ENCODE measurements at places on chromosomes 4 and X.

- DNase-seq, result no peak
These were observed 67.7 kb upstream of the EFNB1 start for GRCh38 chrX:68761086-68761485.

DNA sequence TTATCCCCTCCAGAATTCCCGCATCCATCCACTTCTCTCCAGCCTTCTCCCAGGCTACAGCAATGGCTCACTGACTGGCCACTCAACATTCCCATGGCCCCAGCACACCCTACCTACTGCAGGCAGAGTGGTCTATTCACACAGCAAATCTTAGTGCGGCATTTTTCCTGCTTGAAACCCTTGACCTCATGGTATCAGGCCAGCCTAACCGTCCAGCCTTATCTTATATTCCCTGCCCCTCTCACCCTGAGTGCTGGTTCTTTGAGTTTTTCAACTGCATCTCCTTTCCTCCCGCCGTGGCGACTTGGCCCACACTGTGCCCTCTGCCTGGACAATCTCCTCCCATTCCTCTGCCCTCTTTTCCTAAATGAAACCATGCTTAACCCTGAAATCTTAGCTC, 10.0 kb upstream of the S100G start:
- DNase-seq, result no peak

- DNase-seq, result no peak
These were observed 428.2 kb upstream of the GALNT7 start for GRCh38 chr4:172740434-172740833.

DNA sequence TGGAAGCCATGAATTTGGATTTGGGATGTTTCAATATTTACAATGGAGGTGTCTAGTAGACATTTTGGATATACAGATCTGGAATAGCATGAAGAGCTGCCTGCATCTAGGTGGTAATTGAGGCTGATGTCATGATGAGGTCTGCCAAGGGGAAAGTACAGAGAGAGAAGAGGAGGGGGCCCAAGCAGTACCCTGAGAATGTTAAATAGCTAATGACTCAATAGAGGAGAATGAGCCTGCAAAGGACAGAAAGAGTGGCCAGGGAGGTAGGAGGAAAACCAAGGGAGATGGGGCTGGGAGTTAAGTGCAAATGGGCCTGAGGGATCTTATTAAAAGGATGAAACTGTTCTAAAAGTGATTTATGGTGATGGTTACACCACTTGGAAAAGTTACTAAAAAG, 182.2 kb upstream of the KIT start:
- no peak for DNase-seq

- no peak for DNase-seq
These were observed 12.1 kb downstream of the HTRA3 start for GRCh38 chr4:8281519-8282133.

GRCh38 chr4:108247387-108248049, 78.8 kb upstream of the LEF1 start:
- DNase-seq, result no peak

GRCh38 chr4:1416051-1416947, 10.1 kb upstream of the NKX1-1 start:
- no peak for DNase-seq

- no peak for DNase-seq
These were observed 12.7 kb downstream of the G3BP2 start for GRCh38 chr4:75660491-75660890.

- DNase-seq, result no peak
These were observed 736.9 kb upstream of the HS3ST1 start for GRCh38 chr4:12165616-12166015.

DNA sequence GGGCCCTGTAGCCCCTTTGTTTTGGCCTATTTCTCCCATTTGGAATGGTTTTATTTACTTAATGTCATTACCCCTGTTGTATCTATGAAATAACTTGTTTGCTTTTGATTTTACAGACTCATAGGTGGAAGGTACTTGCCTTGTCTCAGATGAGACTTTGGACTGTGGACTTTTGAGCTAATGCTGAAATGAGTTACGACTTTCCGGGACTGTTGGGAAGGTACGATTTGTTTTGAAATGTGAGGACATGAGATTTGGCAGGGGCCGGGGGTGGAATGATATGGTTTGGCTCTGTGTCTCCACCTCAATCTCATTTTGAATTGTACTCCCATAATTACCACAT, 39.4 kb downstream of the NLRP2B start:
- DNase-seq, result no peak

DNA sequence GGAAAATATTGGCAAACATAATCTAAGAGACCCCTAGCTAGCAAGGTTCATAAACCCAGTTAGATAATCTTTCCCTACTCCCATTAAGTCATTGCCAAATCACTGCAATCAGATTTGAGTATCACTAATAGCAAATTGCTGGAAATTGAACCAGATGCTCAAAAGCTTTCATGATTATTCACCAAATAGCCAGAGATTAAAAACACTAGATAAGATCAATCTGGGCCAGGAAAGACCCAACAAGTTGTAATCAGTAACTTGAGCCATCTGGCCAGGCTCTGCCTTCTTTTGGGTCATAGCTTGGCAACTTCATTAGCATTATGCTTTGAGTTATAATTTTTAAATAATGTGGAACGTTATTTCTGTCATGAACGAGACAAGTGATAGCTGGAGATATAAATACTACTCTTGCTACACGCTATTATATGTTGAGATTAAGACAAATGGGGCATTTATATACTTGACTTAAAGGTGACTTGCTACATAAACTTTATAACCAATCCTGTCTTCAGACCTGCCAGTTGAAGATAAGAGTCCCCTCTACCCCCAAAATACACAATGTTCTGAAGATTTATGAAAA, 196.6 kb upstream of the EDNRA start:
- no peak for DNase-seq

DNA sequence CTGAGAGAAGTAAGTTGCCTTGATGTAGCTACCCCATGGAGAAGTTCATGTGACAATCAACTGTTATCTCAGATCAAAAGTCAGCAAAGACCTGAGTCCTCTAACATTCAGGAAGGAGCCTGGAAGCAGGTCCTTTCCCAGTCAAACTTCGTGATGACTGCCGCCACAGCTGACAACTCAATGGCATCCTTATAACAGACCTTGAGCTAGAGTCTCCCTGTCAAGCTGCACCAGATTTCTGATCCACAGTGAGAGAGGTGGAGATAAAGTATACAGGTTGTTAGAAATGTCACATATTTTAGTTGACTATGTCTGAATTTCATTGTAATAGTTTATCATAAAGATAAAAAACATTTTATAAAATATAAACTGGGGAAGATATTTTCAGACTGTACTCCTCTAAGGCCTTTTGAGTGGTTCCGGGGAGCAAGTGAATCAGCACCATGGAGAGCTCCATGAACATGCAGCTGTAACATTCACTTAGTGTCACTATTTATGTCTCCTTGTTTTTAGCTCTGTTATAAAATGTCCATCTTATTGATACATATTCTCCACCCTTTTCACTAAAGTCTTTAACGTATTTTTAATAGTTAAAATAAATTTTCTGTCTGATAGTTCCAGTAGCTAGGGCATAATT, 1653.5 kb upstream of the AGA start:
- no peak for DNase-seq

GRCh38 chrX:30253257-30253656, 6.3 kb downstream of the MAGEB1 start:
- no peak for DNase-seq

- DNase-seq, result no peak
These were observed 892.3 kb upstream of the NDST4 start for GRCh38 chr4:116005806-116006088.

- DNase-seq, result no peak
These were observed 24.0 kb downstream of the C4orf51 start for GRCh38 chr4:145703850-145704497.

- no peak for DNase-seq
These were observed 45.2 kb downstream of the ANXA5 start for GRCh38 chr4:121651597-121651996.

DNA sequence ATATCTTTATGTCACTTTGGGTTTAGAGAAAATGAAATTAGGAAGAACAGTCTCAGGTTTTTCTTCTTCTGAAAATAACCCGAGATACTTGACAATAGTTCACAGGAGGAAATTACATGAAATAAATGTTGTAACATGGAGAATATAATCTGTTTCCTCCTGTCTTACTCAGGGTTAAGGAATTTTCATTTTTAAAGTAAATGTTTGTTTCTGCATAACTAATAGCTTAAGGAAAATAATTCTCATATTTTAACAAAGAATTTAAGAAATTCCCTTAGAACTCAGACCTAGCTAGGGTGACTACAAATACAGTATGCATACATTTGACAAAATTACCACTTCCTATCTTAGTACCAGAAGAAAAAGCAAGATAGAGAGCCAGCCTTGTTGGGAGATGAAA, 17.2 kb upstream of the SPRY1 start:
- DNase-seq, result no peak

DNA sequence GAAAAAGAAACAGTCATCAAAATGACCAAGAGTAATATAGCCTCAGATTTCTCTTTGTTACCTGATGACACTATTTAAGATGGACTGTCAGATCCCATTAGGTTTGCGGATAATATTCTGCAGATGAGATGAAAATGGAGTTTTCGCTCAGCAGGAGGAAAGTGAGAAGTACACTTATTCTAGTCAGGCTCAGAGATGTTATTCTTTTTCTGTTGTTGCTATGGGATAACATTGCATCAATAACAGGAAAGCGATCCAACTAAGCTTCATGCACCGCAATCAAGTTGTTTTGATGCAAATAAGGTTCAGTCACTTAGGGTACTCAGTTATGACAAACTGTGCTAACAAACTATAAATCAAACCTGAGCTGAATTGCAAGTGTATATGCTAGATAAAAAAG, 415.0 kb downstream of the CCSER1 start:
- DNase-seq, result no peak

GRCh38 chr4:31422006-31422405, 701.8 kb downstream of the PCDH7 start:
- no peak for DNase-seq

GRCh38 chrX:83847339-83847738, 13.6 kb upstream of the CYLC1 start:
- DNase-seq, result no peak

DNA sequence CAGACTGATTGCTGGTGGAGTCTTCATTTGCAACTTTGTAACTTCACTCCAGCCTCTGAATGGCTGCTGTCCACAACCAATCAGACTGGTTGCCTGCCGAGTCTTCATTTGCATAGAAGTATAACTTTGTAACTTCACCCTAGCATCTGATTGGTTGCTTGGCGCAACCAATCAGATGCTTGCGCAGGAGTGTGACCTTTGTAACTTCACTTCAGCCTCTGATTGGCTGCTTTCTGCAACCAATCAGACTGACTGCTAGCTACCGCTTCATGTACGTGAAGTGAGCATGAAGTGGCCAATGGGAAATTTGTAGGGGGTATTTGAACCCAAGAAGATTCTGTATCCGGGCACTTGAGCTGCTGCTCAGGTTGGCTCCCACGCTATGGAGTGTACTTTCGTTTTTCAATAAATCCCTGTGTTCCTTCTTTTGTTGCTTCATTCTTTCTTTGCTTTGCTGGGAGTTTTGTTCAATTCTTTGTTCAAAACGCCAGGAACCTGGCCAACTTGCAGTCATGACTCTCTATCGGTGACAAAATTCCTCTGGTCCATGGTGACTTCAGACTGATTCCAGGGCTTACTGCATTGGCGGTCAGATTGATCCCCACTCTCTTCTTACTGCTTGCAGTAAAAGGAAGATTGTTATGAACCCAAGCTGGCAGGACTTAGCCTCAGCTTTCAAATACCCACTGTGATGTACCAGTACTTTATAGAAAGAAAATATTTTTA, 46.4 kb upstream of the FGG start:
- no peak for DNase-seq

- DNase-seq, result no peak
These were observed 3.3 kb upstream of the MAGEA8 start for GRCh38 chrX:149877636-149878035.

GRCh38 chrX:700936-701335, 70.3 kb downstream of the SHOX start:
- DNase-seq, result no peak

DNA sequence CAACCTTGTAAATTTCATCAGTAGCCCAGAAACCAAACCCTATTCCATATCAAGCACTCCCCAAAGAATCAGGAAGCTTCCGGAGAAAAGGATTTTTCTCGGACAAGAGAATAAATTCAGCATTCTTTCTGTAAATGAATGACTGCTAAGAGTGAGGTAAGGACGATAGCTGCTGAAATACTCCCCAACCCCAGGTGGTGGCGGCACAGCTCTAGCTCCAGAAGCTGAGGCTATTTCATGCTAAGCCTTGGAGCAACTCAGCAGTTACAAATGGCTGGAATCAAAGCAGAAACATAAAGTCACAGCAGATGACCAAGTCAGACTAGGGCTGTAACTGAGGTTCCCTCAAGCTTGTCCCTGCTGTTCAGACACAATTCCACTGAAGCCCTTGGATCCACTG, 13.9 kb upstream of the PCDH19 start:
- DNase-seq, result no peak

- no peak for DNase-seq
These were observed 46.1 kb downstream of the TMEM131L start for GRCh38 chr4:153512162-153512852.

- no peak for DNase-seq
These were observed 326.8 kb downstream of the INPP4B start for GRCh38 chr4:142519342-142519741.

GRCh38 chr4:102616636-102617035, 115.5 kb downstream of the NFKB1 start:
- no peak for DNase-seq

- no peak for DNase-seq
These were observed 20.5 kb upstream of the WDR44 start for GRCh38 chrX:118325453-118325852.

GRCh38 chr4:37441231-37442061, 196.9 kb downstream of the NWD2 start:
- no peak for DNase-seq

- no peak for DNase-seq
These were observed 25.6 kb upstream of the TEX13C start for GRCh38 chrX:125293850-125294780.

- no peak for DNase-seq
These were observed 53.1 kb downstream of the ARHGEF38 start for GRCh38 chr4:105605493-105605892.

GRCh38 chrX:154541896-154542722, 4.5 kb downstream of the G6PD start:
- DNase-seq, result no peak

- no peak for DNase-seq
These were observed 94.1 kb downstream of the RTL5 start for GRCh38 chrX:72037601-72038000.

- no peak for DNase-seq
These were observed 47.4 kb downstream of the SMIM14 start for GRCh38 chr4:39591290-39591689.

- no peak for DNase-seq
These were observed 144.3 kb downstream of the RTL3 start for GRCh38 chrX:78514852-78515251.

GRCh38 chrX:10617999-10618351, 2.4 kb downstream of the MID1 start:
- no peak for DNase-seq

All from stimulated activated naive CD4-positive, alpha-beta T cell (primary cell).